Stimulated activated naive CD4-positive, alpha-beta T cell (primary cell): ENCODE measurements at places on chromosomes 6 and 20.

DNA sequence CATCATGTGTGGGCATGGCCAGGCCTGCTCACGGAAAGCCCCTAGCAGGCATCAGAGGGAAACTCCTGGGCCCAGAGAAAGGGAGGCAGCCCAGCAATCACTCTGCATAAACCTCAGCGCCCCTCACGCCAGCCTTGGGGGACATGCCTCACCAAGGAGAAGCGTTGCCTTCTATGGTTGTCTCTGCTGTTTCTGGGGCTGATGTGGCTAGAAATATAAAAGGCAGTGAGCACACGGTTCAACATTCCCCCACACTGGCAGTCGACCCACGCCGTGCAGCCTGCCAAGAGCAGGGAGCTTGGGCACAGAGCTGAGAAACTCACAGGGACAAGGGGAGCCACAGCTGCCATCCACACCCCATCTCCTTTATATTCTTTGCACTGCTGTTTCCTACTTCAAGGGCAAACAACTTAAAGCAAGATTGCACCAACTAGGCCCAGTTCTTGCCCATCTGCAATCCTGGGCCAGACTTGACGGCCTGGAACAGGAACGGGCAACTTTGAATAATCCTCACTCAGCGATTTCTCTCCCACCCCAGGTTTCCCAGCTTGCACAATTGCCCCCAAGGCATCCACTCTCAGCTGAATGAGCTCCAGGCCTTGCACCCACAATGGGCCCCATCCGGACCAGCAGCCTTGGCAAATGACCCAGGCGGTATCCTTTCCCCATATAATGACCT, 35.5 kb upstream of the FOXC1 start:
- DNase-seq: no peak

GRCh38 chr6:135075018-135075417, 20.4 kb upstream of the HBS1L start:
- DNase-seq: no peak

GRCh38 chr6:164022632-164023031, 608.1 kb downstream of the QKI start:
- no peak for DNase-seq

GRCh38 chr6:72530750-72531149, 91.1 kb upstream of the KCNQ5 start:
- DNase-seq: no peak

- DNase-seq: no peak
These were observed 161.2 kb downstream of the KCNQ5 start for GRCh38 chr6:72783035-72783434.

- no peak for DNase-seq
These were observed 113.3 kb downstream of the SASH1 start for GRCh38 chr6:148455674-148456558.

DNA sequence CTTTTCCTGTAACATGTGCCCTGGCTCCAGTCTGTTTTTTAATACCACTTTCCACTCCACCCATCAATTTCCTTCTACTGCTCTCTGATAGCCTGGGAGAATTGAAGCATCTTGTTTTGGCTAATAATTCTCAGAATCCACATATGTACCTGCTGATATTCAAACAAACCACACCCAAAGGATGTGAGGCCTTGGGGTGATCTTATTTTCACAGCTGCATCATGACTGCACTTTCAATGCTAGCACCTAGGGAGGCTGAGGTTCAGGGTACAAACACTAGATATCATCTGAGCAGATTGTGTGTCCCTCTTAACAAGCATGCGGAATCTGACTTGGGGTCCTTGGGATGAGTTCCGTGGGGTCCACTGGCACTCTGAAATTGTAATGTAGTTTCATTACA, 12.7 kb downstream of the FNDC1 start:
- DNase-seq: no peak
